Esophagus squamous epithelium (tissue), 5 donors: ENCODE measurements at places on chromosomes 12 and 14.
A peak's percentile ranks its signal among the peaks of the same experiment; 100 is the strongest.

- DNase-seq, result no peak
Observed at GRCh38 chr14:41785696-41786095, 179.0 kb downstream of the LRFN5 start.

GRCh38 chr14:81177225-81177624, 43.5 kb downstream of the GTF2A1 start:
- no peak for DNase-seq

DNA sequence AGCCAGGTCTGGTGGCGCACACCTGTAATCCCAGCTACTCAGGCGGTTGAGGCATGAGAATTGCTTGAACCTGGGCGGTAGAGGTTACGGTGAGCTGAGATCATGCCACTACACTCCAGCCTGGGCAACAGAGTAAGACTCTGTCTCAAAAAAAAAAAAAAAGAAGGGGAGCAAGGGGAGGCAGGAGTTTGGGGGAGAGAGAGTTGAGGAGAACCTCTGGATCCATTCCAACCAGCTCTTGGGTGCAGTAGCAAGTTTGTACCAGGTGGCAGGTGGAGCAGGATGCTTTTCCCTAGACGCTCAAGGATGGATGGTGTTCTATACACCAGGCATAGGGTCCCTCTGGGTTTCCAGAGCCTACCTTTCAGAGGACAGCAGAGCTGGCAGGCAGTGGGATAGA, 1.9 kb downstream of the NFE2 start:
- DNase-seq, result no peak

DNA sequence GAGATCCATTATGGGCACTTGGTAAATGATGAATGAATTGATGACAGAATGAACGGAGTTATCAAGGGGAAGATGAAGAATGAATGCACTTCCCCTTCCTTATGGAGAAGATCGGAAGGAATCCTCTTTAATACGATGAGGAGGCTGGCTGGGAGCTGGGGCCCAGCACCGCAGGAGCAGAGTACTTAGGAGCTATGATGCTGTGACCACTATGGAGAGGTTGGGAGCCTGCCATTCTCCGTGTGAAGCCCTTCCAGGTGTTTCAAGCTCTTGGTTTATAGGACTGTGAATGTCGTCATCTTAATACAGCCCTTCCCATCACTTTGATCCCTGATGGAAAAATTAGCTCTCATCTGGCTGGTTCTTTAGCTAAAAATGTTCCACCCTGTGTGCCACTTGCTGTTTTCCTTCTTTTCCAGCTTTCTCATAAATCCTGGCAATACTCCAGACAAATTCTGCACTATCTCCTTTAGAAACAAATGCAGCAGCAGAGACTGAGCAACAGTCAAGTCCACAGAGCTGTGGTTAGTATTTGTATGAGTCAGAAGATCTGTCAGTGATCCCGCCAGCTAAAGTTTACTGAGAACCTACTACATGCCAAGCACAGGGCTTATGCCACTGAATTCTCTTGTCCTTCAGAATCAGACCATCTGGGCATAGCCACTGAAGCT, 263.1 kb upstream of the CRY1 start:
- DNase-seq, result no peak

DNA sequence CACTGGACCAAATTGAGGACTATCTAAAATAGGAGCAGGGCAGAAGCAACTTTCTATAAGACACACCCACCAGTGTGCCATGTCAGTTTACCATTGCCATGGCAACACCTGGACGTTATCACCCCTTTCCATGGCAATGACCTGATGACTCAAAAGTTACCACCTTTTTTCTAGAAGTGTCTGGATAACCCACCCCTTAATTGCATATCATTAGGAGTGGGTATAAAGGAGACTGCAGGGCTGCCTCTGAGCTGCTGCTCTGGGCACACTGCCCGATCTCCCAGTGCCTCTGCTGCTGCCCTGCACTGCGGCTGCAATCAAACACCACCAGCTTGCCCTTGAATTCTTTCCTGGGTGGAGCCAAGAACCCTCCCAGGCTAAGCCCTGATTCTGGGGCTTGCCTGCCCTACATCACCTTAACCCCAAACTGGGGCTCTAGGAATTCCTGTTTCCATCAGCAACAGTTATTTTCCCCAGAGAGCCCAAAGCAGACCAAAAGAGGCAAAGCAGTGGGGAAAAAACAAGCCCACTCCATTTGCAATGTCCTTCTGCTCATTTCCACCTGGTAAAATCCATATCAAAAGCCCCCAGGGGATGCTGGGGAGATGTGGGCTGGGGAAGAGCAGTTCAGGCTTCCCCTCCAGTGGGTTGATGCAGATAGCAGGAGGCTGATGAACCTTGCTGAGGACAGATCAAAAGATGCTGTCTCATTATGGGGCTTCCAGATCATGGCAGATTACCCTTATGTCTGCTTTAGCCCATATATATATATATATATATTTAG, 129.5 kb upstream of the NCOR2 start:
- no peak for DNase-seq

DNA sequence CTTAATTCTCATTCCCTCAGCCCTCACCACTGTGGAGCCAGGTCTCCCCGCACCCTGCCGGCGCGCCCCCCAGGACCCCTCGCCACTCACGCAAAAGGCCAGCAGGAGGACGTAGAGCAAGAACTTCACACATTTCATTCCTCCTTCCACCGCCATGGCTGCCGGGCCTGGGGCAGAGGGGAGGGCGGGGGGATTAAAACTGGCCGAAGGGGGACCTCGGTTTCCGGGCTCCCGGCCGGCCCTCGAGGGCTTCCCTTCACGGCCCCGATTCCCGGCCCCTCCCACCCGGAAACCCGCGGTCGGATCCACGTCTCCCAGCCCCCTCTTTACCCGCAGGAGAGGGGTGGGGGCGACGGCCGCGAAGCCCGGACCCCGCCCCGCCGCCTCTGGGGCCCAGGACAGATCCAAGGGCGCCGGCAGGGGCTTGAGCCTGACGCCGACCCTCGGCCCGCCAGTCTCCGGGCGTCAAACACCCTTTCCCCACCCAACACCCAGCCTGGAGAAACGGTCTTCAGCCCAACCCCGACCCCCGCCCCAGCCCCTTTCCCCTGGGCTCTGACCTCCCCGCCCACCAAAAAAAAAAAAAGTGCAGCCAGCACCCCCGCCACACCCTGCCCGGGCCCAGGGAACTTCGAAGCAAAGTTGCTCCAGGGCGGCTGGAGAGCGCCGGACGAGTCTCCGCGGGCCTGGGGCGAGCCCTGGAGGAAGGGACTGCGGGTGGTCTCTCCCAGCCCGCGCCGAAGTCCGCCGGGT, 447 bp downstream of the CD63 start:
- no peak for DNase-seq

- peak; percentile 72 for DNase-seq
Observed at GRCh38 chr14:22871224-22872032, at the start of gene LRP10. Gene LRP10 (plus strand): TSS chr14:22871740. CDS start chr14:22872304, 564 bp downstream.

DNA sequence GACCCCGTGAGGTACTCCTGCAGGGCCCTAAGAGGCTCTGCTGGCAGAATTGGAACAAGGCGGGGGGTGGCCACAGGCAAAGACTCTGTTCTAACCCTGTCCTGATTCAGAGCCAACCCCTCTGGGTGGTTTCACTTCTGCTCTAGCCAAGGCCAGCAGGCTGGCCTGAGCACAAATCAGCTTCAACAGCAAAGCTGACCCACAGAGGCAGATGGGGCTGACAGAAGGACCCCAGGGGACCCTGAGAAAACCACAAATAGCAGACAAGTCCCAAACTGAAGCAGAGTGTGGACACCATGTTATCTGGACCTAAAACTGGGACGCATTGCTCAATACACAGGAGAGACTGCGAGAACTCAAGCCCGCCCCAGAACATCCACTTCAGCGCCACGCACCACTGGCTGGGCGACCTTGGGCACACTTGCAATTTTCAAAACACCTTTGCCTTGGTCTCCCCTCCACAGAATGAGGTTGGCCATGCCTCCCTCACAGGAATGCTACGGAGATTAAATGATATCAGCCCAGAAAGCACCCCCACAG, 76.4 kb upstream of the DICER1 start:
- no peak for DNase-seq

DNA sequence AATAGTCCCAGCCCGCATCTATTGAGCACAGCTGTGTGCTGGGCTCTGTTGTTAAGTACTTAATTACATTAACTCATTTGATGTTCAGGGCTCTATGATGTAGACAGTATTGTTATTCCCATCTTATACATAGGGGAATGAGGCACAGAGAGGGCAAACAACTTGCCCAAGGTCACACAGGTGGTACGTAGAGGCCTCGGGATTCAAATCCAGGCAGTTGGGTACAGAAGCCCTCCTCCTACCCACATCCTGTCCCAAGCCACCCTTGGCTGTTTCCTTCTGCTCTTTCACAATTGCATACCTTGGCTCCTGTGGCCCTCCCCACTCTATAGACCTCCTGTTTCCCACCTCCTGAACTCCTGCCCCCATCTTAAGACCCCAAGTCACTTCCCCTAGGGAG, 10.0 kb upstream of the GPR68 start:
- no peak for DNase-seq

GRCh38 chr12:123478762-123479161, 20.8 kb downstream of the SNRNP35 start:
- no peak for DNase-seq

GRCh38 chr14:33357225-33358010, 418.7 kb downstream of the NPAS3 start:
- no peak for DNase-seq

GRCh38 chr12:6827982-6828780, at the start of gene P3H3:
Gene P3H3 (plus strand): TSS chr12:6828407. CDS start chr12:6828441, 34 bp downstream.
- no peak for DNase-seq

DNA sequence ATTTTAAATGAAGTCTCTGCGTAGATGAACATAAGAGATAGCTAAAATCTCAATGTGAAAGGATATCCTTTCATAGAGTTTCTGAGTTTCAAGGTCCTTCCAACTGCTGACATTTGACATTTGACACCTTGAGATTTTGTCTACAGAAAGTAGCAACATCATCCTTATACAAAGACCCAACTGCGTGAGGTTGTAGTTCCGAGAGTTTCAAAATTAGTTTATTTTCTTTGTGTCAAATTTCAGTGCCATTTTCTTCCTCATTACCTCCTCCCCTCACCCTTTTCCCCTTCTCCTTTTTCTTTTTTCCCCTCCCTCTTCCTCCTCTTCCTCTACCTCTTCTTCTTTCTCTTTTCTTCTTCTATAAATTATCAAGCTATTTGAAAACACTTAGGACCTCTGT, 26.9 kb upstream of the BATF start:
- no peak for DNase-seq

GRCh38 chr12:57618966-57619433, 7.8 kb downstream of the ARHGEF25 start:
- no peak for DNase-seq

DNA sequence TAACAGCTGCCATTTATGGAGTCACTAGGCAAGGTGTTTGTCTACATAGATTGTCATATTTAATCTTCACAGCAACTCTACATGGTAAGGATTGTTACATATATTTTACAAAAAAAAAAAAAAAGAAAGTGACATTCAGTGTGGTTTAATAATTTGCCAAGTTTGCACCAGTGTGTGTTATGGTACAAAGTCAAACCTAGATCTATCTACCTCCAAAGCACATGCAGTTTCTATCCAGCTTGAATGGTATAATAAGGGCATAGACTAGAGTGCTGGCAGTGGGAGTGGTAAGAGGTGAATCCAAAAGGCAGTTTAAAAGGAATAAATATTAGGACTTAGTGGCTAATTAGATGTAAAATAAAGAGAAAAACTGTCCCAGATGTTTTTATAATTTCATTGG, 66.2 kb upstream of the PCNX4 start:
- DNase-seq, result no peak
